ENCODE measurements at places on chromosomes 12 and 14. TPM values are rescaled to one million over a fixed set of nuclear protein-coding genes. Genes with fewer than 3 reads are reported as not detected.

GRCh38 chr12:102564026-102564425, 83.7 kb upstream of the IGF1 start:
- no peaks in the 10 kb centered on the region for H3K27me3 ChIP-seq
- DNase-seq, result no peak
- no peaks in the 10 kb centered on the region for H3K36me3 ChIP-seq
- no peaks in the 10 kb centered on the region for H3K4me1 ChIP-seq

DNA sequence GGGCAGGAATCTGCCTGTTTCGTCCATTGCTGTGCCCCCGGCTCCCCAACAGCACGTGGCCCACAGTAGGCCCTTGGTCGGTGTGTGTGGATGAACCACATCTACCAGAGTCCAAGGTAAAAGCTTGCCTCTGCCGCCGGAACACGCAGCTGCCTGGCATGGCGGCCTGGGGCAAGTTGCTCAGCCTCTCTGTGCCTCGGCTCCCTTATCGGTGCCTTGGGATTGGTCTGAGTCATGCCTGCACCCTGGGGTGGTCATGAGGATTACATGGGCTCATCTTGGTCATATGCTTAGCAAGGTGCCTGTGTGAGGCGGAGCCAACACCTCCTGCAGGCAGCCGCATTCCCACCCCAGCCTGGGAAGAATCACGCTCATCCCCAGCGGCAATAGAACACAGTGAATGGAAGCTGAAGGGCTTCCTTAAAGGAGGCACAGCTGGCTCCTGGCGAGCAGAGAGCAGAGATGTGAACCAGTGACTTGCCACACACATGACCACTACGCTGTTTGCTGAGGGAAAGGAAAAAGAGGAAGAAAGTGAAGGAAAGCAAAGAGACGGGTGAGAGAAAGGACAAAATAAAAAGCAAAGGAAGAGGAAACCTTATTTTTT, 5.5 kb upstream of the SCARB1 start:
- no peaks in the 10 kb centered on the region for H3K27me3 ChIP-seq
- H3K36me3 ChIP-seq, result no peaks in the 10 kb centered on the region
- H3K4me1 ChIP-seq, result peaks cover 36% of the 10 kb centered on the region
- no peak overlapping the region for H3K4me3 ChIP-seq
- H3K27ac ChIP-seq, result peak overlapping the region; percentile 80

DNA sequence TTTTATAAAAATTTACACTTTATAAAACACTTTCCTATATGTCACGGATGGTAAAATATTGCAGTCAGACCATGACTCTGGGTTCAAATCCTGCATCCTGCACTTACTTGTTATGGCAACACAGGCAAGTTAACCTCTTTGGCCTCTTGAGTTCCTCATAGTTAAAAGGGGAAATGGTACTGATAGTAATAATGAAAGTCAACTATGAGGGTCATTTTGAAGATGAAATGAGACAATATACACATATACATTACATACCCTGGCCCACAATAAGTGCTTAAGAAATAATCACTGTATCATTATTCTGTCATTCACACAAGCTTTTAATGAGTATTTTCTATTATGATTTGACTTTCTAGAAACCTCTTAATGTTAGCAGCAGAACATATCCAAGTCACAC, 64.4 kb downstream of the C12orf42 start:
- no peaks in the 10 kb centered on the region for H3K4me1 ChIP-seq
- no peak overlapping the region for H3K27ac ChIP-seq
- no peaks in the 10 kb centered on the region for H3K36me3 ChIP-seq
- H3K27me3 ChIP-seq, result no peaks in the 10 kb centered on the region

ACAD10 gene
- 22.0 TPM for total RNA-seq

CIDEB gene
- 16.4 TPM for total RNA-seq

HOXC12 gene
- not detected for total RNA-seq
